ENCODE measurements at places on chromosomes 1 and 21.

DNA sequence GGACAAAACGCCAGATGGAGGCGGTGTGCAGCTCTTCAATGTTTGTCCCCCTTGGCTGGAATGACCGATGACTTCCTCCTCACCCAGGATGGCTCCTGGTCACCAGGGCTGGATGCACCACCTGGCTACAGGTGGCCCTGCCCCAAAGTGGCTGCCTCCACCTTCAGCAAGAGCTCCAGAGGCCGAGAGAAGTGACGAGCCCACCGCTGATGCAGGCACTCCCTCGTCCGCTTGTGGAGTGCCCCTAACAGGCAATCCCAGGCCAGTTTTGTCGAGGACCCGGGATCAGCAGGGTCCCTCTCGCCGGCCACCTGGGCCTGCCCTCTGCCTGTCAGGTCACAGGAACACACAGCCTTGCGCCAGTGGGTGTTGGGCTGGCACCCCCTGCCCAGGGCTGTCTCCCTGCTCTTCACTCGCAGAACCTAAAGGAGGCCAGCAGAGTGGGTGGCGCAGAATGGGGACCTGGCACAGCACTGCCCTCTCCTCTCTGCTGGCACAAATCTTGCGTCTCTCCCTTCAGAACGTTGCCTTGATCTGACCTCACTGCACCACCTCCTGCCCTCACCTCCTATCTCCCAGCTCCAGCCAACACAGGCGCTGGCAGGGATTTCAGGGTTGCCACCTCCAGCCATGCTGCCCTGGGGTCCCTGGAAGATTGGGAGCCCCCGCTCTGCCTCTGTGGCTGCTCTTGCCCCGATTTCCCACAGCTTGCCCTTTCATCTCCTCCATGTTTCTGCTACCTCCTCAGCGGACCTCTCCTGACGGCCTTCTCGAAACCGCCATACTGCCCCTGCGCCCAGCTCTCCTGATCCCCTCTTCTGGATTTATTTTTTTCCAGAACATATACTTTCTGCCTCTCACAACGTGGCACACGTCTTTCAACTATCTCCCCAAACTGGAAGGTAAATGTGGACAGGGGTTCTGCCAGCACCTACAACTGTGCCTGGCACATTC, 38.6 kb downstream of the SLC45A1 start:
- DNase-seq, result no peak

- no peak for DNase-seq
Observed at GRCh38 chr1:70906800-70907199, 140.8 kb downstream of the PTGER3 start.

GRCh38 chr1:91745640-91746373, 140.1 kb downstream of the TGFBR3 start:
- no peak for DNase-seq

DNA sequence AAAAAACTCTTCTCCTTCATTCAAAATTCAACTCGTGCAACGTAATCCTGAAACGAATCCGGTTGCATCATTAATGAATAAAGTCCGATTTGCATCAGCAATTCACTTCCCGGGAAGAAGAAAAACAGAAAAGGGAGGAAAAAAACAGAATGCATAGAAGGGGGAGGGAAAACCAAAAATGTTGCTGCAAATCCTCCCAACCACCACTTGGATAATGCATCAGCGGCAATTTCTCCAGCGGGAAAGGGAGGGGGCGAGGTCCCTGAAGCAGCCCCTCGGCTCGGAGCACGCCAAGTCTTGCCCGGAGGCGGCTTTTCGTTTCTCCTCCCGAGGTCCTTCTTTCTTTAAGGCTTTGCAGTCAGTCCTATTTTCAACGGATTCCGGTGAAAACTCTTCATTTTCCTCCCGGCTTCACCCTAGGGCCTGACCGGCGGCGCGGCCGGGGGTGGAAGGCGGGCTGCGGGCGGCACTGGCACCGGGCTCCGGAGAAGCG, 723 bp downstream of the CDC42BPA start:
- DNase-seq, result peak; percentile 66

DNA sequence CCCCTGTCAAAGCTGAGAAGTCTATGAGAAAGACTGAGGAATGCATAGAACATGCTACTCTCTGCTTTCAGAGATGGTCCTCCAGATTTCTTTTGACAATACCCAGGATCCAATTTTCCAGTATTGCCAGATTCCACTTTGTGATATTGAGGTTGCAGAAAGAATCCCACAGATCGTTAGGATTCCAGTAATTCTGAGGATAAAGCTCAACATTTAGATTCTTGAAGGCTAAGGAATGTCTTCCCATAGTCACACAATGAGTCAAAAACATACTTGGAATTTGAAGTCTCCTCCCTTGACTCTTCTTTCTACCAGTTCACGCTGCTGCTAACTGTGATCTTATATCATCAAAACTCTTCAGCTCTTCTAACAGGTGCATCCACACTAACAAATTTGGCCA, 57.1 kb downstream of the TNFSF18 start:
- DNase-seq, result no peak

GRCh38 chr1:17883136-17883535, 128.0 kb downstream of the ACTL8 start:
- DNase-seq, result no peak

DNA sequence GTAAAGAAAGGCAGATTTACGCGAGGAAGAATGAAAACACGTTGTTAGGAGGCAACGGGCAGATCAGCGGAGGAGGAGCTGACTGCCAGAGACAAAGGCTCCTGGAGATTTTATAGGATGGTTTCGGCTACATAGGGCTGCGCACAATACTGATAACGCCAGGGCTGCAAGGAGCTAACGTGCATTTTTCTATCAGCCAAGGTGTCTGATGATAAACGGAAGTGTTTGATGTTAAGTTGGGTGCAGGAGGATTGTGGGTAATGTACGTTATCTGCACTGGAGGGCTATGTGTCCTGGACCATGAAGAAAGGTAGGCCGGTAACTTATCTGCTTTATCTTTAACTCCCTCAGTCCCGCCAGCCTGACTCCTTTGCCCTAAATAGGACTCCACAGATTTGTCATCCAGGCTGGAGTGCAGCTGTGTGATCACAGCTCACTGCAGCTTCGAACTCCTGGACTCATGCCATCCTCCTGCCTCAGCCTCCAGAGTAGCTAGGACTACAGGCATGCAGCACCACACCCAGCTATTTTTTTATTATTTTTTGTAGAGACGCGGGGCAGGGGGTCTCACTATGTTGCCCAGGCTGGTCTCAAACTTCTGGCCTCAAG, 29.6 kb downstream of the SETD4 start:
- DNase-seq, result no peak

DNA sequence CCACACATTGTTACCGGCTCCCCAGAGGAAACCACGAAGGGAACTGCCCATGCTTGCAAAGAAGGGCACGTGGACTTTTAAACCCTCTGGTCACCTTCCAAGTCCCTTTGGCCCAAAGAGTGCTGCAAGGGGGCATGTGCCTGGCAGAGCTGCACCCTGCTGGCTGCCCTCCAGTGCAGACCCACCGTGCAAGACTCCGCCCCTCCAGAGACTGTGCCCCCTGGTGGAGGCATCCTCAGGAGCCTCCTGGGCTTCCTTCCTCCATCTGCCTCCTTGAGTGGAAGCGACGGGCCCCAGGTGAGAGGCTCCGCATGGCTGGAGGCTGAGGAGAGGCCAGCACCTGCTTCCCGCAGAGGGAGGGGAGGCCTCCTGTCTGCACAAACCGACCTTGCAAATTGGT, 100.6 kb downstream of the CRYAA start:
- no peak for DNase-seq

DNA sequence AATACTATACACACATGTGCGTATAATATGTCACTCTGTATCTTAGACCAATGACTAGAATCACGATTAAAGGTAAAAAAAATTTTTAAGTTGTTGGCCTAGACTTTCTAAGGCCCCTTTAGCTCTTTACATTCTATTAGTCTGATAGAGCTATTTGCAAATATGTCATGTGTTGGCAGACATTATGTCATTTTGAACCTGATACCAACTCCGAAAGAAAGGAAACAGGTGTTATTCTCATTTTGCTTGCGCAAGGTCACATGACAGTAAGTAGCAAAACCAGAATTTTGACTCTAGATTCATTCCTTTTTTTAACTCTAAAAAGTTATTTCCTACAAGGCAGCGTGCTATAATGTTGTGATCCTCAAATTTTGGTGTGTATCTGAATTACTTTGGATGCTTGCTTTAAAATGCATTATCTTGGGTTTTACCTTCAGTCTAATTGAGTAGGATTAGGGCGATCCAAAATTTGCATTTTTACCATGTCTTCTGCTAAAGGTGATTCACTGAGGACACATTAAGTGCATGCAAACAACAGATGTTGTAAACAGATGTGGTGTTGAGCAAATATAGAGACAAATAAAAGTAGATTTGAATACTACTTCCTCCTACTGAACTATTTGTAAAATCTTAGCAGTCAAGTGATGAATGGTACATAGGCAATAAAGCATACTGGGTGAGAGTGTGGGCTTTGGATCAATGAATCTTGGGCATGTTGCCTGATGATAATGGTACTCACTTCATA, 63.5 kb upstream of the KIAA1614 start:
- DNase-seq, result no peak

- no peak for DNase-seq
Observed at GRCh38 chr1:30615816-30616590, 107.4 kb downstream of the MATN1 start.

- peak; percentile 95 for DNase-seq
Observed at GRCh38 chr1:148263128-148263905, 111.2 kb upstream of the NBPF11 start.

- no peak for DNase-seq
Observed at GRCh38 chr1:236808005-236808404, 12.9 kb downstream of the MTR start.

DNA sequence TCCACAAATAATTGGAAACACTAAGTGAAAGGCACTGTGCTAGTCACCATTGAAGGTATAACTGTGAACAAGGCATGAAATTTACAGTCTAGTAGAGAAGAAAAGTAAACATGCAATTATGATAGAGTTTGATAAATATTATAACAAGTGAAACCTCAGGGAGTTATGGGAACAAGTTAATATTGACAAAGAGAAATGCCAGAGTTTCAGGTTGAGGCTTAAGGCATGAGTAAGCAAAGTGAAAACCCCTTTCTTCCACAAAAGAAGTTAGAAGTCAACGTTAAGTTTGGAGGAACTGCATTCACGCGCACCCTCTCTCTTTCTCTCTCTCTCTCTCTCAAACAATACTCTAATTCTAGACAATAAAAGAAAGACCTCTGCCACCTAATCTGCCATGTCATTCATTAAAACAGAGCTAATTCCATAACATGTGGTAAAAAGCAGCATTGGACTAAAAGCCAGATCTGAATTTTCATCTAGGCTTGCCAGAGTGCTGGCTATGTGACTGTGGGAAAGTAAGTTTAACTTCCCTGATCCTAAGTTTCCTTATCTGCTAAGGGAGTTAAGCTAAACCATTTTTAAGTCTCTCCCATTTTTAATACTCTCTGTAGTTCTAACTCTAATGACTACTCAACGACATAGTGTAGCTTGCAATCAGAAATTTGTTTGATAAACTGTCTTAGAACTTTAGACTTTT, 22.0 kb downstream of the SLC44A5 start:
- DNase-seq, result no peak

GRCh38 chr1:24955161-24955560, 25.1 kb upstream of the RUNX3 start:
- DNase-seq, result no peak

DNA sequence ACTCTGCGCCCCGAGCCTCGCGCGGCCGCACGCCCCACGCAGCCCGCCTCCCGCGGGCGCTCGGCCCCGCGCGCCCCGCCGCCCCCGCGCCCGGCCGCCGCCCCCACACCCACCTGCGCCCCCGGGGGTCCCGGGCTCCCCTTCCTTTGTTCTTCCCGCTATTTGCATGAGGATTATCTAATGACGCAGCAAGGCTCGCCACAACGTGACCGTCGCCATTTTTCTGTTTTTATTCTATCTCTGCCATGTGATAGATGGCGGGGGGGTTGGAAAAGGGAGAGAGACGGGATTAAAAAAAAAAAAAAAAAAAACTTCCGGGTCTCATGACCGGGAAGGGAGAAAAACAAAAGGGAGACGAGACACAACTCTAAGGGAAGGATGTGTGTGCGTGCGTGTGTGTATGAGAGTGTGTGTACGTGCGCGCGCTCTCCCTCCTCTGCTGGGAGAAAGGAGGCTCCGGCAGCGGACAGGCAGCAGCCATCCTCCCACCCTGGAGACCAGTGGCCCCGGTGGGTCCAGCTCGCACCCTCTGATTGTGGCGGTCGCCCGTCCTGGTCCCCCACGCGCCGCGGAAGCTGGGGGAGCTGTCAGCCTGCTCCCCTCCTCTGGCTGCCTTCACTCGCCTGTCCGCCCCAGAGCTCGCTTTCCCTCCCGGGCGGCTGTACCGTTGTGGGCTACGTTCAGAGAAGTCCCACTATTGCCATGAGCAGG, 80.4 kb upstream of the AK4 start:
- DNase-seq, result peak; percentile 87

DNA sequence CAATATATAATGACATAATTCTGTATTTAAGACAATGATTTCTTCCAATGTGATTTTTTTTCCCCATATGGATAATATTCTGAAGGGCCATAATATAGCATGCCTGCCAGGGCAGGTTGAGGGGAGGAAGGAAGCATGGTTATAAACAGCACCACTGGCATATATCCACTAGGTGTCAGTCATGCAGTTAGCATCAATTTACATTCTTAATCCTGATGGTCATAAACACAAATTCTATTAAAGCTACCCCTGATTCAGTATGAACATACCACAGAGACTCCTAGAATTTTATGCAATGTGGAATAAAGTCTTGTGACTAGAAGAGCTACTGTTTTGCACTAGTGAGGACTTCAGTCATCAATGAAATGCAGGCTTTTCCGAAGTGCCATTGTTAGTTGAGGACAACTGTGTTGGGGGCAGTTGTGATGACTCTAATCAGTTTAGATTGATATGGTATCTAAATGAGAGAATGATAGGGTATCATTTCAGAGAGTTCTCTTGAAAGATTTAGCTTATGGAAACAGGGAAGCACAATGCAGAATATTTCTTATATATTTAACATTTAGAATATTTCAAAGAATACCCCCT, 342.7 kb upstream of the NR5A2 start:
- DNase-seq, result peak; percentile 61

GRCh38 chr1:20470194-20470593, 15.8 kb downstream of the CAMK2N1 start:
- peak; percentile 73 for DNase-seq

Data from SW480 (cell line).